Ovary (tissue), 10 donors: ENCODE measurements at places on chromosomes 7 and 10. TPM values are rescaled to one million over a fixed set of nuclear protein-coding genes. Genes with fewer than 3 reads are reported as not detected.

DNA sequence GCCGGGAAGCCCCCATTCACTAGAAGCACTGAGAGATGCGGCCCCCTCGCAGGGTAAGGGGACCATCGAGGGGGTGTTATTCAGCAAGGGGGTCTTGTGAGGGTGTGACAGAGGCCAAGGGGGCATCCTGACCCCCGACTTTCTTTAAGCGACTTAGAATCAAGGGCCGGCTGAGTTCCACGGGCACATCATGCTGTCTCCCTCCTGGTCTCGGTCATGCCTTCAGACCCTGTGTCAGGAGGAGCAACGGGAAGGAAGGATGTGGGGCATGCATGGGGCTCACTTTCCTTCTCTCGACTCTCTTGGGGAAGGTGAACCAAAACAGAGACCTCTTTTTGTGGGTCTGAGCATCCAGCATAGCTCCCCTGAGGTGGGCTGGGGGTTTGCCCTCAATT, 2.5 kb downstream of the ACSL5 start:
- H3K4me3 ChIP-seq = peak overlapping the region; percentile 26
- peak overlapping the region; percentile 50 for H3K27ac ChIP-seq
- no peaks in the 10 kb centered on the region for H3K36me3 ChIP-seq
- DNase-seq = no peak

MRLN gene
- not detected for total RNA-seq

BMPER gene
- total RNA-seq = 15.3 TPM

GHRHR gene
- not detected for total RNA-seq

DNA sequence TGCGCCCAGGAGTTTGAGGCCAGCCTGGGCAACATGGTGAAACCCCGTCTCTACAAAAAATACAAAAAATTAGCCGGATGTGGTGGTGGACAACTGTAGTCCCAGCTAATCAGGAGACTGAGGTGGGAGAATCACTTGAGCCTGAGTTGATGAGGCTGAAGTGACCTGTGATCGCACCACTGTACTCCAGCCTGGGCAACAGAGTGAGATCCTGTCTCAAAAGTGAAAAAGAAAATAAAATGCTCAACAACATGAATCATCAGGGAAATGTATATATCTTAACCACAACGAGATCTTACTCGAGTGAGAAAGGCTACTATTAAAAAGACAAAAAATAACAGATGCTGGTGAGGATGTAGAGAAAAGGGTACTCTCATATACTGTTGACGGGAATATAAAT, 72.7 kb downstream of the JMJD1C start:
- DNase-seq = no peak
- no peaks in the 10 kb centered on the region for H3K27me3 ChIP-seq
- no peak overlapping the region for H3K27ac ChIP-seq
- no peak overlapping the region for H3K4me3 ChIP-seq
- no peaks in the 10 kb centered on the region for H3K36me3 ChIP-seq
- H3K4me1 ChIP-seq = no peaks in the 10 kb centered on the region

PNLIPRP3 gene
- total RNA-seq = not detected
